ENCODE measurements at places on chromosomes 5 and 9.

DNA sequence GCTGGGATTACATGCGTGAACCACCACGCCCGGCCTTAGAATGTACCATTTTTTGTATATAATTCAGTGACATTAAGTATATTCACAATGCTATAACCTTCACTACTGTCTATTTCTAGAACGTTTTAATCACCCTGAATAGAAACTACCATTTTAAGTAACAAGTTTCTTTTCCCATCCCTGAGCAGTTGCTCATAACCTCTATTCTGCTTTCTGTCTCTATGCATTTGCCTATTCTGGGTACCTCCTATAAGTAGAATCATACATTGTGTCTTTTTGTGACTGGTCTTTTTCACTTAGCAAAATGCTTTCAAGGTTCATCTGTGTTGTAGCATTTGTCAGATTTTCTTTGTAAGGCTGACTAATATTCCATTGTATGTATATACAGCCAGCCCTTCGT, 39.9 kb downstream of the DDX46 start:
- no peak for DNase-seq

- peak; percentile 75 for DNase-seq
Observed at GRCh38 chr5:157718519-157718918, 12.7 kb upstream of the THG1L start.

DNA sequence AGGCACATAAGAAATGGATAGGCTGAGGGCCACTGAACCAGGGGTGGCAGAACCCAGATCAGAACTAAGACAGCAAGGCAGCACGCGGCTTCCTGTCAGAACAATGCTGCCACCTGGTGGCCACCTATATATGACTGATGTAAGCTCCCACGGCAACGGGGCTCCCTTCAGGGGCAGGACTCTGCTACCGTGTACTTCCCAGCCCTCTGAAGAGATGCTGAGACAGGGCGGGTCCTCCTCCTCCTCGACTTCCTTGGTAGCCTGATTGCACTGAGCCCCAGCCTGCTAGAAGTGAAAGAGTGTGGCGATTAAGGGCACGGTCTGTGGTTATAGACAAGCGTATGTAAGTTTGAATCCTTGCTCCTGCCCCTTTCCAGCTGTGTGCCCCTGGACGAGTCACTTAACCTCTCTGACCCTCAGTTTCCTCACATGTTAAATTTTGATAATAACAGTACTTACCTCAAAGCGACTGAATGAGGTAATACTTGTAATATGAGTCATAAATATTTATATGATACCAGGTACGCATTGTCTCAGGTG, 13.3 kb downstream of the RPS14 start:
- DNase-seq: peak; percentile 92

DNA sequence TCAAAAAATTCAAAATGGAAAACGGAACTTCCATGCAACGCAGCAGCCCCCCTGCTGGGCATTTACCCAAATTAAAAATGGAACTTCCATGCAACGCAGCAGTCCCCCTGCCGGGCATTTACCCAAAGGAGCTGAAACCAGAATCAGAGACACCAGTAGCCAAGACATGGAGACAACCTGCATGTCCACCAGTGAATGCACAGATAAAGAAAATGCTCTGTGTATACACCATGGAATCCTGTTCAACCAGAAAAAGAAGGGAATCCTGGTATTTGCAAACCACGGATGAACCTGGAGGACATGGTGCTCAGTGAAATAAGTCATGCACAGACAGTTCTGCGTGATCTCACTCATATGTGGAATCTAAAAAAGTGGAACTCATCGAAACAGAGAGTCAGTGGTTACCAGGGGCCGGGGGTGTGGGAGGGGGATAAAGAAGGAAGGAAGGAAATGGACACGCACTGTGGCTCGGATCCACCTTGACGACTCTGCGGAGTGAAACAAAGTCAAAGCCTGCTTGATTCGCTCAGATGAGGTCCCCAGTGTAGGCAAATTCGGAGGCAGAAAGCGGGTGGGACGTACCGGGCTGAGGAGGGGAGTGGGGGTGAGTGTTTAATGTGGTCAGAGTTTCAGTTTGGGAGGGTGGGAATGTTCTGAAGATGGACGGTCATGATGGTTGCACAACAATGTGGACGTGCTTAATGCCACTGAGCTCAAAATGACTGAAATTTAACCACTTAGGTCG, 40.2 kb upstream of the EXOC3 start:
- DNase-seq: no peak

DNA sequence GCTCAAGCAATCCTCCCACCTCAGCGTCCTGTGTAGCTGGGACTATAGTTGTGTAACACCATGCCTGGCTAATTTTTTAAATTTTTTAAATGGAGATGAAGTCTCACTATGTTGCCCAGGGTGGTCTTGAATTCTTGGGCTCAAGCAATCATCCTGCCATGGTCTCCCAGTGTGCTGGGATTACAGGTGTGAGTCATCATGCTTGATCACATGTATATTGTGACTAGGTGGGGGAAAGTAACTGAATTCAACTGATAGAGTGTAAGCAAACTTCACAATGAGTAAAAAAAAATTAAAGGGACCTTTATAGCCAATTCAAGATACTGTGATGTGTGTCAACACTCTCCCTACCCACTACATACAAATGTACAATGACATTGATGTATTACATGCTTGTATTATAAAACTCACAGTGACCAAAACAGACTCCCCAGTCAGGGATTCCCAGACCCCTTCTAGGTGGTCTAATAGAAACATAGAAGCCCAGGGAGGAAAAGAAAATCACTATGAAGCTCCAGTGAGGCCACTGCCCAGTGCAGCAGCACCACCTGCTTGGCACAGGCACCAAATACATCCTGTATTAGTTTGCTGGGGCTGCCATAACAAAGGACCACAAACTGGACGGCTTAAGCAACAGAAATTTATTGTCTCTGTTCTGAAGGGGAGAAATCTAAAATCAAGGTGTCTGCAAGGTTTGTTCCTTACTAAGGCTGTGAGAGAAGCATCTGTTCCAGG, 8.8 kb downstream of the PLGRKT start:
- no peak for DNase-seq

DNA sequence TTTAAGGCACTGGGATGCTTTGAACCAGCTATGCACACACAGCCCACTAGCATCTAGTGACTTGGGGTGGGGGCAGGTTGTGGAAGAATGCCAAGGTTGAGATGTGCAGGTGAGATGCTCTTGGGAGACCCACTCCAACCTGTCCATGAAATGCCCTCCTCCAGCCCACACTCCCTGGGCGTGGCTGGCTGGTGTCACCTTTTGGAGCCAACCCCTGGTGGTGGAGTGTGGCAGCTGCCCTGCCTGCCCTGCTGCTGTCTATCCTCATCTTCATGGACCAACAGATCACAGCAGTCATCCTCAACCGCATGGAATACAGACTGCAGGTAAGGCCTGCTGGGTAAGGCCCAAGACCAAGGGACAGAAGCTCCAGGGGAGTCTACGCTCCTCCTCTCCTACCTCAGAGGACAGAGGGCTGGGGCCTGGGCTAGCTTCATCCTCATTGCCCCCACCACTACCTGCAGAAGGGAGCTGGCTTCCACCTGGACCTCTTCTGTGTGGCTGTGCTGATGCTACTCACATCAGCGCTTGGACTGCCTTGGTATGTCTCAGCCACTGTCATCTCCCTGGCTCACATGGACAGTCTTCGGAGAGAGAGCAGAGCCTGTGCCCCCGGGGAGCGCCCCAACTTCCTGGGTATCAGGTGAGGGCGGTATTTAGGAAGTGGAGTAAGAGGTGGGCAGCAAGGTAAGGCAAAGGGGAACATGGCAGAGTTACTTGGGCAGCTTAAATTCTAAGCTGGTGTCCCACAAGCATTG, 7.4 kb downstream of the SLC4A9 start:
- no peak for DNase-seq

DNA sequence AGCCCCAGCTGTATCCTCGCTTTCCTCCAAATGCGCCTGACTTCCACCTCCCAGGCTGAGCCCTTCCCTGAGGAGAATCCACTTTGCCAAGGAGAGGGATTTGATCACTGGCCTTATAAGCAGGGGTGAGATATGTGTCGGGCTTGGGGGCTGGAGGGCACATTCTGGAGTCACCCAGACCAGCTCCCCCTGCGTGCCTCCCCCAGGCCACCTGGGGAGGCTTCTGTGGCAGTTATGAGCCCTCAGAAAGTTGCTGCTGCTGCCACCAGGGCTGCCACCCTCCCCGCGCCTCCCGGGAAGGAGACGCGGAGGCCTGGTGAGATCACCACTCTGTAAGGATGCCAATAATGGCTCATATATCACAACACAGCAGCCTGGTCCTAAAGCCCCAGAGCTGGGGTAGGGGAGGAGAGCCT, 211.5 kb downstream of the PAPPA start:
- DNase-seq: peak; percentile 19

DNA sequence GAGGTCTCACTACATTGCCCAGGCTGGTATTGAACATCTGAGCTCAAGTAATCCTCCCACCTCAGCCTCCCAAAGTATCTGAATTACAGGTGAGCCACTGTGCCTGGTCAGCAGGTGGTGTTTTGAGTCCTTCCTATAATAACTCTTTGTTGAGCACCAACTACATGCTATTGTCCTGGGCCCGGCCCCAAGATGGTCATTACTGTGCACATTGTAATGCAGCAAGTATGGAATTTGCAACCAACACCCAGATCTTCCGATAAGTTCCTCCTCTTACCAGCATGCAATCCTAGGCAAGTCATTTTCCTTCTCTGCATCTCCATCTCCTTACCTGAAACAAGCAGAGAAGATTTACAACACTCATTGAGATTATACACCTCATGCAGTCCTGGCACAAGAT, 510.3 kb upstream of the KLF4 start:
- DNase-seq: peak; percentile 6

DNA sequence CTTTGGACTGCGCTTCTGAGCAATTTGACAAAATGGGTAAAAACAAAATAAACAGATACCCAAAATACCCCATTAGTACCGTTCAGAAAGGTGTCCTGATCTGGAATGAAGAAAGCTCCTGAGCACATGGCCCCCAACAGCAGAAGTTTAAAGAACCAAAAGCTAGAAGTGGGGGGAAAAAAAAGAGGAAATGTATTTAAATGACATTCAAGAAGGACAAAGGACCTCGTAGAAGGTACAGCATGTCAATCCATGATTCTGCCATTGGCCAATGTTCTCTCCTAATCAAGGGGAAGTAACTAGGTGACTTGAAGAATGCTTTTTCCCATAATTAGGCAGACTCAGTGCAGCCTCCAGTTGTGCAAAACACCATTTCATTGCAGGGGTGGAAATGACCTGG, 78.6 kb downstream of the SERINC5 start:
- DNase-seq: no peak

- no peak for DNase-seq
Observed at GRCh38 chr9:108156270-108156998, 666.9 kb upstream of the KLF4 start.

DNA sequence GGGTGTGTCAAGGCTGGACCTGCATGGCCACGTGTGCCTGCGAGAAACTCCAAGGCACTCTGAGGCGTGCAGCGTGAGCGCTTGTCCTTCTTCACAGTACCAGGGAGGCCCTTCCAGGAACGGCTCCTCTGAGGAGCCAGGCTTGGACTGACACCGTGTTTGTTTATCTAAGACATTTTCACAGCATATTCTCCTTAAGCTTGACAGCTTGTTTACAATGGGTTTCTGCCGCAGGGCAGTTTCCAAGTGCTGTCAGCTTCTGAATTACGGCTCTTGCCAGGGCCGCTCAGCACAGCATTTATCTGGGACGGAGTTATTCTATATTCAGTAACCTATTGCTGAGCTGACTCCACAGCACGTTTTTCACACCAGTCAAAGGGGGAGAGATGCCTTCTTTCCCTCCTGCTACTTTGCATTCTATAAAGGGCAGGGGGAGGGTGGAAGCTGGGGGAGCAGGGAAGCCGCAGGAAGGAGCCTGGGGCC, 98.4 kb downstream of the LMNB1 start:
- peak; percentile 62 for DNase-seq

- peak; percentile 5 for DNase-seq
Observed at GRCh38 chr9:75429531-75430475, 341.5 kb downstream of the OSTF1 start.

GRCh38 chr5:163760498-163760897, 255.1 kb downstream of the MAT2B start:
- DNase-seq: no peak

DNA sequence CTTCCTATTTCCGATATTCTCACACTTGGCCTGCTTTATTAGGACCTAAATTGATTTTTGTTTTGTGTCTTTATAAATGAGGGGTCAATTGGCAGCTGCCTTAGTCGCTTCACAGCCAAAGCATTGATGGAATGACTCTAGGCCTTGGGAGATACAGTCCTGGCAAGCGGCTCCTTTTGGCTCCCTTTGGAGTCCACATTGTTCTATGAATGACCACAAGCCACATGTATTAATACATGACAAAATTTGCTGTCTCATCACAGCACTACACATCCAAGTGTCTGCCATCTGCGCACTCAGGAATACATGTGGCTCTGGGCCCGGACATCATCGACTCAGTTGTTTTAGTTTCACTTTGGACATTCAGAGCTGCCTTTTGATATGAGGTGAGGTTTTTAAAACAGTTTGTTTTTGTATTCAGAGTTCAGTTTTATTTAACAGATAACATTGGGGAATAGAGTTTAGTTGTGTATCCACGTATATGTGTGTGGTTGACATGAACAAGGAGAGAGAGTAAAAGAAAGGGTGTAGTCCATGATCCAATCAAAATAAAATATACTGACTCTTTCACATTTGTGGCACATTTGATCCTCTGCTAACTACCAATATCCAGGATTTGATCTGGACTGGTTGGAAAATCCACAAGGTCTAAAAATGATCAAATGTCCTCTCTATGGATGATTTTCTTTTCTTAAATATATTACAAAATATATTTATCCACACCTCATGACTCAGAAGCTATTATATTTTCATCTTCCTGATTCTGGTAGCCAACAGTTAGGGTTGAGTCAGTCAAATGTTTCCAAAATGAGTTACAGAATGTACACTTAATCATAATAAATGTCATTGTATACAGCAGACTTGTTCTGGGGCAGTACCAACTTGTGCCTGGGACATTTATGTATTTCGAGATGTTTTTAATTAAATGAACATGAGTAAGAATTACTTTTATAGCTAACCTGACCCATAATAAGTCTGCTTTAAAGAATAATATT, 114.0 kb upstream of the MTAP start:
- no peak for DNase-seq

DNA sequence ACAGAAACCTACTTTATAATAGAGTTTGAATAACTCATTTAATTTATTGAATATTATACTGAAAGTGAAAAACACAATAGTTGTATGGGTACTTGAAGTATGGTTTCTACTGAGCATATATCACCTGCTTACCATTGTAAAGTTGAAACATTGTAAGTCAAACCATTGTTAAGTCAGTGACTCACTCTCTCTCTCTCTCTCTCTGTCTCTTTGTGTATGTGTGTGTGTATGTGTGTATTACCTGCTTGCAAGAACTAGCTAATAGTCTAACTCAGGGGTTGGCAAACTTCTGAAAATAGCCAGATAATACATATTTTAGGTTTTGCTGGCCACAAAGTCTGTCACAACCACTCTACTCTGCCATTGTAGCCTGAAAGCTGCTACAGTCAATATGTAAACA, 564.3 kb upstream of the ZNF608 start:
- DNase-seq: no peak

- DNase-seq: no peak
Observed at GRCh38 chr5:77960305-77960704, 184.2 kb upstream of the TBCA start.

- no peak for DNase-seq
Observed at GRCh38 chr9:264231-264630, 49.6 kb downstream of the DOCK8 start.

- no peak for DNase-seq
Observed at GRCh38 chr5:74009502-74009901, 383.5 kb downstream of the ARHGEF28 start.
